Esophagus squamous epithelium (tissue), 5 donors: ENCODE measurements at places on chromosomes 3 and 15.

DNA sequence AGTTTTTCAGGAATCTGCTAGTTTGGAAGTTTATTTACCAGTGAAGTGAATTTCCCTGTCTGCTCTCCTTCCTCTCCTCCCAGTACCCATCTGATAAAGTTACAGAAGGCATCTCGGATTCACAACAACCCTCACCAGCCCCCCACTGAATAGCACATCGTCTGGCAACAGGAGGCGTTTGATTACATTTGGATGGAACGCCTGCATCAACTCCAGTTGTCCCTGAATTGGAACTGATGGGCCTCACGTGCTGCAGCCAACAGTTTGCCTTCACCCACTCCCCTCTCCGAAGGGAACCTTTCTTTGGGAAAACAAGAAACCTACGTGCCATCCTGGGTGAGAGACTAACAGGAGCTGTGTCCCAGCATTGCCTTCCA is 59.5 kb upstream of the BCL6 start:
- no peak for DNase-seq

GRCh38 chr3:27657404-27657803 is 64.7 kb downstream of the EOMES start:
- DNase-seq: no peak

GRCh38 chr3:42991341-42992315 is 12.5 kb downstream of the GASK1A start:
- DNase-seq: no peak

GRCh38 chr3:192843119-192843518 is 74.5 kb downstream of the MB21D2 start:
- DNase-seq: no peak

- DNase-seq: no peak
Observed at GRCh38 chr15:40232625-40233070, 6.2 kb upstream of the PAK6 start.

GRCh38 chr15:59352189-59352588 is 20.5 kb downstream of the MYO1E start:
- no peak for DNase-seq
